ENCODE measurements at places on chromosomes 1 and 21.

- DNase-seq: no peak
Observed at GRCh38 chr1:205639567-205639966, 7.8 kb upstream of the ELK4 start.

DNA sequence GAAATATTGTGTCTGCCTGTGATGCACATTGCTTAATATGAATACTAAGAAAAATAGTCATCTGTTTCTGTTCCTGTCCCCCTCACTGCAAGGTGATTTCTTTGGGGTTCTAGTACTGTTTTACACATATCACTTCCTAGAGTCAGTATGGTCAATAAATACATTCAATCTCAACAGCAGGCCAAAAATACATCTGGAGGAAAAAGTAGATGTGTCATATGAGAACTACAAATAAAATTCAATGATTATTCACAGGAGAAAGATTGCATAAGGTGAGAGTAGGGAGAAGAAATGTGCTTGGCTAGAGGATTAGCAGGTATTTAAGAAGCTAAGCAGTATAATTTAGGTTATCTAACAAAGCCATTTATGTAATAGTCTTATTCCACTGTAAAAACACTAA, 45.3 kb upstream of the SAMSN1 start:
- DNase-seq: no peak

DNA sequence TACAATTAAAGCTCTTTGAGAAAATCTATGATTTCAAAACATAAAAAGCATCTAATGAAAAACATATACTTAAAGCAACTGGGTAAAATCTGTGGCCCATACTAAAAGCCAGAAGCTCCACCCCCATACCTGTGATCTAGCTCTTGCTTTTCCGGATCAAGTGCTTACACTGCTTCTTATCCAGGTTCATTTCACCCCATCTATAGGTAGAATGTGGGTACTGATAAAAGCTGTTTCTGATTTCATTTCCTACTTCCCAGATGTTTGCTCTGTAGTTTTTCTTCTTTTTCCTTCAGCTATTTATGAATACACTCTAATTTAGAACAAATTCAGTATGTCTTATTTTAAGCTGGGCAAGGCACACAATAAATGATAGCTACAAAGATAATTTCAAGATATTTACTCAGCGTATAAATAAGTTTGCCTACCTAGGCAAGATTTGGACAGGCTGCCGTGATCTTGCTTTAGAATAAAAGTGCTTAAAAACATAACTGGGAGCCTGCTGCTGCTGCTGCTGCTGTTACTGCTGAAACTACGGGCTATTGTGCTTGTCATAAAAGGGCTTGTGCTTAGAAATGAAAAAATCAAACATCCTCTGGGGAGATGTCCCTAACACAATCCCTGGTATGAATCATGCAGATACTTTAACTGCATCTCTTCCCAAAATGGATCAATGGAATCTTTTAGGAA, 2.1 kb downstream of the SIPA1L2 start:
- no peak for DNase-seq

- no peak for DNase-seq
Observed at GRCh38 chr1:34987018-34987417, 1.9 kb upstream of the TMEM35B start.

DNA sequence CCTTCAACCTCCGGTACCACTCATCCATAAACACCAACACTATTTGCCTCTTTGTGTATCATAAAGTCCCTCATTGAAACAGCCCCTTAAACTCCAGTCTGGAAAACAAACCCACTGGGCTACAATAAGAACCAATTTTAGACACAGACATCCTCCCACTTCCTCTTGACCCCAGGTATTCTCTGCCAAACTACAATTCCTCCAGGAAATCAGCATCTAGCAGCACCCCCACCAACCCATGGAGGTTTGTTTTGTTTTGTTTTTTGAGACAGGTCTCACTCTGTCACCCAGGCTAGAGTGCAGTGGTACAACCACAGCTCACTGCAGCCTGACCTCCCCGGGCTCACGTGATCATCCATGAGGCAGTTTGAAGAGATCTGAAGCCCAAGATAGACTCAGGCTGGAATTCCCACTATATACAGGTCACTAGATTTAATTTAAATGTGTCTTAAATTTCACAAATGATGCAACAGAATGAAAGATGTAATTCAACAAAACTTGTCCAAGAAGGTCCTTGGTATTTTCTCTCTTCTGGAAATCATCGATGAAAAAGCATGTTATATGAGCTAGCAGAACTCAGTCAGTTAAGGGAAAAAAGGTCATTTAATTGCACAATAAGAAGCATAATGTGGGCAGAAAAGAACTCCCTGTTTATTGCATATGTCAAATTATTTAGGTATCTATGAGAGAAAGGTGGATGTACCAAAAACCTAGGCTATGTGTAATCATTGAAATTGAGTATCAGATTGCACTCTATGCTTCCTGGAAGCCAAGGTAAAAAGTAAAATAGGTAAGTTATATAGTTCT, 30.3 kb downstream of the TCP10L start:
- DNase-seq: no peak

GRCh38 chr1:178607718-178608408, 95.0 kb downstream of the TEX35 start:
- DNase-seq: no peak

GRCh38 chr1:150196417-150196816, 39.5 kb downstream of the ANP32E start:
- no peak for DNase-seq

- no peak for DNase-seq
Observed at GRCh38 chr21:35512346-35512745, 463.2 kb upstream of the RUNX1 start.

- DNase-seq: no peak
Observed at GRCh38 chr1:200184196-200184595, 156.7 kb downstream of the NR5A2 start.

DNA sequence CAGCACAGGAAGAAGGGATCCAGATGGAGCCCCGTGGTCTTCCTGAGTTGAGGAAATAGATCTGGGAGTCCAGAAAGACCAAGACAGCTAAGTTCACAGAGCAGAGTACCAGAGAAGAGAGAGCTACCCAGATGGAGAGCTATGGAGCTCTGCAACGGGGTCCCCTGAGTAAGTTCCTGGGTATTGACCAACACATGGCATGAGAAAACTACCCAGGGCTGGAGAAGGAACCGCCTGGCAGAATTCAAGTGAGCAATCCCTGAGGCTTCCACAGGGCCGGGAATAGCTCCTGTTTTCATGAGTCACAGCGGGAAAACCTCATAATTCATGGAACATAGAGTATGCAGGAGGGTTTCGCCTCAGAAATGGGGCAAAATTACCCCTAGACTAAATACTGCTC, 19.7 kb downstream of the STPG1 start:
- no peak for DNase-seq

GRCh38 chr1:188889166-188889565, 1588.5 kb downstream of the BRINP3 start:
- no peak for DNase-seq

- DNase-seq: no peak
Observed at GRCh38 chr1:162605225-162605927, 26.9 kb upstream of the DDR2 start.

DNA sequence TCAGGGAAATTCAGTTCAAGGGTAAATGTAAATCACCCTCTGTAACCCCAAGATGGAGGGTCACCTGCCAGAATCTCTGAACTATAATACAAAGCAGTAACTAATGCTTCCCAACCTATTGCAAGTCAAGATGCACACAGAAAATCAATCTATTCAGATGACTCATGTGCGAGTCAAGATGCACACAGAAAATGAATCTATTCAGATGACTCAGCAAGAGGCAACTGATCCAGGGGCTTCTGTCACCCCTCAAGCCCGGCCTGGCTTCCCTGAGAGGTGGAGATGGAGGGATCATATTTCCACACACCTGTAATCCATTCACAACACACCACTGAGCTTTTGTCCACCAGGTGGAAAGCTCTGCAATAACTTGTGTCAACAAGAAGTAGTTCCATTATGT, 17.4 kb upstream of the HIVEP3 start:
- no peak for DNase-seq

DNA sequence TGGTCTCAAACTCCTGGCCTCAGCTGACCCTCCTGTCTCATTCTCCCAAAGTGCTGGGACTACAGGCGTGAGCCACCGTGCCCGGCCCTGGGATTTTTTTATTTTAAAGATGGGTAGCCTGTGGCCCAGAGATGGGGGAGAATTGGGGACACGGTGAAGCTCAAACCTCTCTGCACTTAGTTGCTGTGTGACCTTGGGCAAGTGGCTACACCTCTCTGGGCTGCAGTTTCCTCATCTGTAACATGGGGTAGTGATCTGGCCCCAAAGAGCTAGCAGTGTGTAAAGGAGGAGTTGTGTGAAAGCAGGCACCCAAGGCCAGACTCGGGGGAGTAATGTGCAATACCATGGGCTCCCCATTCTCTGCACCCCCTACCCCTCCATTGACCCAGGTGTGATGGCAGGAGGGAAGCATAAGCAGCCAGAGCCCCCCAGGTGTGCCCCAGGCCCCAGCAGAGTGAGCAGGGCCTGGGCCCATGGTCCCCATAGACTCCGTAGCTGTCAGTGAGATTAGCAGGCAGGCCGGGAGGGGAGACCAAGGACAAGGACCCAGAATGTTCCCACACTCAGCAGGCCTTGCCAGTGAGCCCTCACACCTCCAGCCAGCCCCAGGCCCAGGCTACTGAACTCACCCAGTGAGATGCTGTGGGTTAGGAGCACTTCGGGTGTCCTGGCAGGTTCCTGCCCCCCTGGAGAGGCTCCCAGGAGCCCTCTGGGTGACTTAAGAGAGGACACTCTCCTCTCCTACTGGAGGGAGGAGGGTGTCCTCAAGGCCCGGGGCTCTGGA, 17.9 kb downstream of the TNFRSF8 start:
- no peak for DNase-seq

DNA sequence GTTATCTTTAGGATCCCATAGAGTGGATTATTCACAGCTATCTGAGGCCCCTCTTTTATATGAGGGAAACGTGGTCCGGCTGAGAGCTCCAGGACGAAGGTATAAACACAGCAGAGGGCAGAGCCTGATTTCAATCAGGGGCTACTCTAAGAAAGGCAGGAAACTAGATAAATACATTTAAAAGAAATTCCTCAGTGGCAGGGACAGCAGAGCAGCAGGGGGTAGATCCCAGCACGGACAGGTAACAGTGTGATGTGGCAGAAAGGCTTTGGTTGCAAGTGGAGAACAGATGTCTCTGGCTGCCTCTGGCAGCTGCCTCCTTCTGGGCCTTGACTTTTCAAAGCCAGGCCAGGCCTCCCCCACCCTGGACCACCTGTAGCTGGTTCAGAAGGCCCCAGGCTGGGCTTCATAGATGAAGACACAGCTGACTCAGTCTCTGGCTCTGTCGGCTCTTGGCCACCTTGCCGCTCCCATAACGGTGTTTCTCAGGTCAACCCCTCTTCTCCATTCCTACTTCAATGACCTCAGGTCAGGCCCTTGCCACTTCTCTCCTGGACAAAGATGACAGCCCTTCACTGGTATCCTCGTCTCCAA, 43.8 kb downstream of the FAM78B start:
- no peak for DNase-seq

DNA sequence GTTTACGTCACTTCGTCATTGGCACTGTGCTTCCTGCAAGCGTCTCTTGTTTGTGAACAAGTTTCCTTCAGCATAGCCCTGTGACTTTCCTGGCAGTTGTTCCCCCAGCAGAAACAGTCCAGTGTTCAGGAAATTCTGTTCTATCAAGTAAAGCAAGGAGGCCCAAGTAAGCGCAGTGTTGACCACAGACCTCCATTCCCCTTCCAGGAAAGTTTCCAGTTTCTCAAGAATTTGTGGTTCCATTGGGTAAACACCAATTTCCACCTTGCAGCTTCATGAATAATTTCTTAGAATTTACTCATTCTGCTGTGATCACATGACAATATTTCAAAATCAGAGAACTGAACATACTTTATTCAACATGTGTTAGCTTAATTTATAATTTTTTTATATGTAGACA, 88.5 kb upstream of the ETV3 start:
- DNase-seq: no peak

DNA sequence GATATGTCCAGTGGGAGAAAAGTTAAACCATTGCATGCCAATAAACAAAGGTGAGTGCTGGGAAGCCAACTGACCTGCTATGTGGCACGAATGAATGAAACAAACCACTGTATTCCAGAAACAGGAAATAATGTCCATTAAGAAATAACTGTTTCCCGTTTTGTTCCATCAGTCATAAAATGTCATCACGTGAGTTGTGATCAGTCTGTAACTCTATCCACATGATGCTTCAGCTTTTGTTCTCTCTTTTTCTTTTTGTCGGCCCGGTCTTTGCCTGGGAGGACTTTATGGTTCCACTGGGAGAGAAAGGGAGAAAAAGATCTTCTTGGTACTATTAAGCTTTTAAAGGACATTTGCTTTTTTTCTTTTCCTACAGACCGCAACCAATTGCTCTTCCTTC, 179.9 kb downstream of the TGFB2 start:
- no peak for DNase-seq

GRCh38 chr1:76835203-76835602, 32.1 kb upstream of the ST6GALNAC5 start:
- DNase-seq: no peak

GRCh38 chr1:29256394-29256793, 20.1 kb downstream of the PTPRU start:
- no peak for DNase-seq

DNA sequence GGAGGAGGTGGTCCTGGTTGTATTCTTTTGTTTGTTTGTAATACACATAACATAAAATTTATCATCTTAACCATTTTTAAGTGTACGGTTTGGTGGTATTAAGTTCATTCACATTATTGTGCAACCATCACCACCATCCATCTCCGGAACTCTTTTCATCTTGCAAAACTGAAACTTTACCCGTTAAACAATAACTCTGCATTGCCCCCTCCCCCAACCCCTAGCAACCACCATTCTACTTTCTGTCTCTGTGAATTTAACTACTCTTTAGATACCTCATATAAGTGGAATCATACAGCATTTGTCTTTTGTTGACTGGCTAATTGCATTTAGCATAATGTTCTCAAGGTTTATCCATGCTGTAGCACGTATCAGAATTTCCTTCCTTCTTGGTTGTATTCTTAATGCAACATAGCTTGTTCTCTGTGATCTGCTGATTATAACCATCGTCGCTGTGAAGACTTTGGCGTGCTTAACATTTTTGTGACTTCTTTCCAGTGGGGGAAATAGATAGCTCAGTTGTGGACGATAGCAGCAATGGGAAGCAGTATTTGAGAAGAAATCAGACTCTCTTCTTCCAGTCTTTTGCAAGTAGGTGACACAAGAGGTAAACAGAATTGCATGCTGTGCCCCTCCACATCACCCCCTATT, 117.5 kb upstream of the HOOK1 start:
- DNase-seq: peak; percentile 3

- no peak for DNase-seq
Observed at GRCh38 chr1:166969074-166969677, 6.2 kb downstream of the ILDR2 start.

DNA sequence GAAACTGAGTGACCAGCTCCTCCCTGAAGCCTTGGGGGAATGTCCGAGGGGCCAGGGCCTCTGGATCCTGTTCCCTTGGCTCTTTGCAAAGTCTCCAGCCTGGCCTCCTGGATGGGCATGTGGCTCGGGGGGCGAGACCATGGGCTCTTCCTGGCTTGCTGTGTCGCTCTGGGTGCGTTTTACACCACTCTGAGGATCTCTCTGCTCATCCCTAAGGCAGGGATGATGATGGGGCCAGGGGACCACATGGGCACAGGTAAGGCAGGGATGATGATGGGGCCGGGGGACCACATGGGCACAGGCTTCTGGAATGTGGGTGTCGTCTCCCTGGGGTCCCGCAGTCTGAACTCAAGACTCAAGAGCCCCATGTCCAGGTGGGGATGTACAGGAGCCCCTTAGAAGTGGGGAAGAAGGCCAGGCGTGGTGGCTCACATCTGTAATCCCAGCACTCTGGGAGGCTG, 17.7 kb downstream of the TP73 start:
- no peak for DNase-seq

All from stimulated activated naive CD4-positive, alpha-beta T cell treated with Interleukin-2 at 50 U/mL for 16 hours (primary cell).